Activated CD4-positive, CD25-positive, alpha-beta regulatory T cell treated with anti-CD3 and anti-CD28 coated beads, Interleukin-2, amount 50 U/mL, for 72 hours (primary cell): ENCODE measurements at places on chromosomes 6 and 20.

- DNase-seq = no peak
These were observed 269.5 kb upstream of the CITED2 start for GRCh38 chr6:139643986-139644385.

GRCh38 chr6:39847221-39847620, 55.0 kb downstream of the DAAM2 start:
- no peak for DNase-seq

GRCh38 chr6:168319279-168320111, at the start of gene DACT2:
DACT2 (minus strand) TSS chr6:168319777; CDS start chr6:168319633, 144 bp downstream.
- DNase-seq = no peak

GRCh38 chr6:32107406-32107805, 1.7 kb downstream of the TNXB start:
- DNase-seq = no peak

DNA sequence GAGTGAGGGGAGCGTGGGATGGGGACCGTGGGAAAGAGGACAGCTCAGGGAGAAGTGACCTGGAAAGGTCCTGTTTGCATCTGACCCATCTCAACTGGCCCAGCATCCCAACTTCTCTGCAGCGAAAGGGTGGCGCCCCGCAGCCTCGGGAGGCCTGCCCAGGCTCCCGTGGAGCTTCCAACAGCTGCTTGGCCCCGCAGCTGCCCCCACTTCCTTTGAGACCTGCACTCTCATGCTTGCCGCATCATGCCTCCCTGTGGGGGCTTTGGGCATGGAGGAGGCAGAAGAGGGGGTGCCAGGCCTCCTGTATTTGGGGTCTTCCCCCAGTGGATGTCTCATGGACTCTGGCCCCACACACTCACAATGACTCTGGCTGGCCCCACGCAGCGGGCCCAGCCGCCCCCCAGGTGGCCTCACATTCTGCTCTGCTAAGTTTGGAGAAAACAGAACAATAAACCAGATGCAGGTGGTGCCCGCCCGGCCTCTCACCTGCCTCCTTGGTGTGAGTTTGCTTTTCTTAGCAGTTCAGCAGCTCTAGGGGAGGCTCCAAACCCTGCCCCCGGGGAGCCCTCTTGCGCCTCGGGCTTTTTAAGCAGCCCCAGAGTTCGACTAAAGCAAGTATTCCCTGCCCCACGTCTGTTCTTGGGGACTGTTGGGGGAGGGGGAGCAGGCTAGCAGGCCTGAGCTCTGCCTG, 40.7 kb downstream of the CPXM1 start:
- DNase-seq = no peak

GRCh38 chr6:129114636-129115391, 231.9 kb downstream of the LAMA2 start:
- DNase-seq = no peak

DNA sequence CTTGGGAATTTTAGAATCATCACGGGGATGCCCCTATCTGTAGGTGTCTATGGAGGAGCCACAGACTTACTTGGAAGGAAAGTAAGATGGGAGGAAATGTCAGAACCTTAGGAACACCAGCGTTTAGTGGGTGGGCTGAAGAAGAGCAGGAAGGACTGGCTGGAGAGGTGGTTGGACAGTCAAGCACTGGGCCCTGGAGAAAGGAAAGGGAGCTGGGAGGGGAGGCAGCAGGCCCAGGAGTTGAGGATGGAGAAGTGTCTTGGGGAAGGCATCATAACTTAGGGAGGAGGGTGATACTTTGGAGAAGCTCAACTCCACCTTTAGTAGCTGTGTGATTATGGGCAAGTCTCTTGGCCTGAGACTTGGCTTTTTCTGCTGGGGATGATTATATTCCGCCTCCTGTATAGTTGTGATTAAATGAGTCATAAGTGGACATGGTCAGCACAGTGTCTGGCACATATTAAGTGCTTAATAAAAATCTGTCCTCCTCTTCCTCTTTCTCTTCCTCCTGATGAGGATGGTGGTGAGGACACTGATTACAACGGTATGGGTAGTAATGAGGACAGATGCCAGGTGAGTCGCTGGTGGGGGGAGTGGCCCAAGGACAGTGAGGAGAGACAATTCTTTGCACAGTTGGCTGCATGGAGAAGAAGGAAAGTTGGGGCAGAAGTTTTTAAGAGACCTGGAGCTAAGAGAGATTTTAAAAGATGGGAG, 125.7 kb downstream of the TOX2 start:
- no peak for DNase-seq

DNA sequence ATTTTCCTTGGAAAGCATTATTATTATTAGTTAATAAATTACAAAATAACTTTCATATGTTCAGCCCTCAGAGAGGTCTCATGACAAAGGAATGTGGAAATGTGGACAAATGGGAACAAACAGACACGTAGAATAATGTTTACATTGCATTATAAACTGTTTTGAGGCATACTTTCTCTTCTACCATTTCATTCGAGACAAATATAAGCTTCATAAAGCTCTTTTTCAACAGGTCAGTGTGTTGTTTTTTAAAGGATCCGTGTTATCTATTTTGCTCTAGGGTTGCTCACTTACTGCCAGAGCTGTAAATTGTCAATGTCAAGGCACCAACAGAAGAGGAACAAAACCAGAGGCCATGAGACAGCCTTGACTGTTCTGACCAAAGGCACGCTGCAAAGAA, 256.8 kb downstream of the PHACTR1 start:
- DNase-seq = no peak
